ENCODE measurements at places on chromosomes 5 and 9.

- DNase-seq: no peak
Measured at GRCh38 chr5:1895739-1896420, 13.2 kb upstream of the IRX4 start.

GRCh38 chr5:126543660-126544059 lies 51.4 kb downstream of the ALDH7A1 start:
- no peak for DNase-seq

DNA sequence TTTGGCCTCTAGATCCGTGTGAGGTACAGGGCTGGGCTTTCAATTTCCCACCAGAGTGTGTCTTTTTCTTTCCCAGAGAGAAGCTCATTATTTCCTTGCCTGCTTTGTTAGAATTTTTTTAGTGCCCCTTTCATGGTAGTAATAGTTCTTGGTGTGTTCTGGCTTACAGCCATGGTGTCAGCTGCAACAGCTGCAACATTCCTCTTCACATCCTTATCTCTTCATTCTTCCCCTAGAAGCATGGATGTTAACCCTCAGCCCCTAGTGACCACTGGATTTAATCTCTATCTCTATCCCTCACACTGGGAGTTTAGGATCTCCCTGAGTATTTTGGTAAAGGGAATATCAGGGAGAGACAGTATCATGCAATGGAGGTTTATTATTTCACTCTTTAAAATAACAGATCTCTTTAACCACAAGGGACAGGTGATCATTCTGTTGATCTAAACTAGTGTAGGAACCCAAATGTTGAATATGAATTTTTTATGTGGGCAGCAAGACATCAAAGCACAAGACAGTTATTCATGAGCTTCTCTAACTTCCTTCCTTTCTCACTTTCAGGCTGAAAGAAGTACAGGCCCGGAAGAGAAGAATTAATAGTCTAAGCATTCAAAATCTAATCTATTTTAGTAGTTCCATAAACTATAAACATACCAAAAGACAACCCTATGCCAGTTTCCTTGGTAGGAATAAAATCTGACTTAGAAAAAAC lies 160.2 kb downstream of the FAM170A start:
- no peak for DNase-seq

GRCh38 chr5:62450259-62450658 lies 37.7 kb downstream of the IPO11 start:
- no peak for DNase-seq

Measured in stimulated activated CD8-positive, alpha-beta memory T cell treated with anti-CD3 and anti-CD28 coated beads, Interleukin-2, amount 100 ng/mL, for 1 hour (primary cell).